Mucosa of gallbladder (tissue), 1 donor: ENCODE measurements at places on chromosomes 7 and 10. TPM values are rescaled to one million over a fixed set of nuclear protein-coding genes. Genes with fewer than 3 reads are reported as not detected.

GRCh38 chr7:7424151-7424873 lies 111.4 kb downstream of the COL28A1 start:
- peak; percentile 56 for DNase-seq

DNA sequence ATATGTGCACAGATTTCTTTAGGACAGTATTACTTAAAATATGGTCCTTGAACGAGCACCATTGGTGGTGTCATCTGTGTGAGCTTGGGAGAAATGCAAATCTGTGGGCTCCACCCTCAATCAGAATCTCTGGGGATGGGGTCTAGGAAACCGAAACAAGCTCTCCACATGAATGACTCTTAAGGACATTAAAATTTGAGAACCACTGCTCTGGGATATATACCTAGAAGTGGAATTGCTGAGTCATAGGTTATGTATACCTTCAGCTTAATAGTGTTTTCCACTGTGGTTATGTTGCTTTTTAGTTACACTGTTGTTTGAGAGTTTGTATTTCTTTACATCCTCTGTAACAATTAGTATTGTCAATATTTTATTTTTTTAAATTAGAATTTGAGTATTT lies 24.0 kb downstream of the ZNRF2 start:
- DNase-seq, result no peak

Gene SLC39A12
- total RNA-seq, result not detected

Gene PDAP1
- total RNA-seq, result 83.7 TPM

Gene RHOBTB1
- 16.8 TPM for total RNA-seq

Gene UPP1
- 16.8 TPM for total RNA-seq

Gene SCIN
- total RNA-seq, result 10.6 TPM
